Left ventricle myocardium inferior (tissue), 1 donor: ENCODE measurements at places on chromosomes 11 and 22. TPM values are rescaled to one million over a fixed set of nuclear protein-coding genes. Genes with fewer than 3 reads are reported as not detected.

- no peaks in the 10 kb centered on the region for H3K27me3 ChIP-seq
- H3K27ac ChIP-seq = no peak overlapping the region
- H3K4me3 ChIP-seq = no peak overlapping the region
These were observed 119.4 kb upstream of the MTMR2 start for GRCh38 chr11:96043291-96043690.

GRCh38 chr22:30228509-30229359, 17.8 kb downstream of the LIF start:
- H3K36me3 ChIP-seq = no peaks in the 10 kb centered on the region
- peaks cover 100% of the 10 kb centered on the region for H3K27me3 ChIP-seq
- H3K4me3 ChIP-seq = no peak overlapping the region
- no peaks in the 10 kb centered on the region for H3K4me1 ChIP-seq
- no peak for DNase-seq
- no peak overlapping the region for H3K27ac ChIP-seq

ANO5 gene
- total RNA-seq = 79.7 TPM

GRCh38 chr11:14882196-14882595, 9.8 kb downstream of the CYP2R1 start:
- H3K4me3 ChIP-seq = no peak overlapping the region
- no peak for DNase-seq
- H3K27ac ChIP-seq = no peak overlapping the region
- peaks cover 20% of the 10 kb centered on the region for H3K36me3 ChIP-seq
- H3K4me1 ChIP-seq = no peaks in the 10 kb centered on the region

RFPL1 gene
- not detected for total RNA-seq

DNA sequence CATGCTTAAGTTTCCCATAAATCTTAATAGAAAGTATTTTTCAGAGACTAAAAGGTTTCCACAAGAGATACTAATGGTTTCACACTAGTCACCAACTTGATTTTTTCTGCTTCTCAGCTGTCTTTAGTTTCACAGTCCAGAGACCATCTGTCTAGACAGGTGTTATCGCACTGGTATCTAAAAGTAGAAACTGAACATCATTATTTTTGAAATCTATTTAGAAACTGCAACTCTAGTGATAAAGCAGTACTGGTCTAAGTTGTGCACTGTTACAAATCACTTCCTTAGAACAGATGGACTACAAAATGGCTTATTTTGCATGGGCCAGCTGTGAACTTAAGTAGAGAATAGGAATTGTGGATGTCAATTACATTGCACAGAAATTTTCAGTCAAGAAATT, 78.0 kb downstream of the CNTN5 start:
- H3K4me1 ChIP-seq = no peaks in the 10 kb centered on the region
- no peaks in the 10 kb centered on the region for H3K36me3 ChIP-seq
- no peak overlapping the region for H3K4me3 ChIP-seq

- H3K36me3 ChIP-seq = no peaks in the 10 kb centered on the region
- H3K27ac ChIP-seq = peak overlapping the region; percentile 96
- DNase-seq = peak; percentile 56
- H3K4me1 ChIP-seq = peaks cover 97% of the 10 kb centered on the region
These were observed 32.1 kb downstream of the GRAMD4 start for GRCh38 chr22:46652081-46652846.

NAALAD2 gene
- 0.60 TPM for total RNA-seq

DNA sequence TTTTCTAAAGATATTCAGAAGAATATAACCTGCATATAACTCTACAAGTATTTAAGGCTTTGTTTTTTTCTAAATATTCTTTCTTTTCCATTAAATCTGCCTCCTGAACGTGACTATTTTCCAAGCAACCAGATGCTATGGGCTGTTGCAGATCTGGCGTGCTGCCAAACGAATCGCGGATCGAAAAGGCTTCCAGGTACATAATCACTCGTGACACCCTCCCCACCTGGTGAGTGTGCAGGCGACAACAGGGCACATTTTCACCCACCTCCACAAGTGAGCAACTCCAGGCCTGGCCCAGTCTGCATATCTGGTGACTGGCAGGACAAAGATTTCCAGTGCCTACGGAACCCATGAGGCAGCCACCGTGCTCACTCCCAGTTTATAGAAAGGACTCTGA, 660.1 kb downstream of the OPCML start:
- H3K36me3 ChIP-seq = no peaks in the 10 kb centered on the region
- H3K27ac ChIP-seq = no peak overlapping the region
- H3K4me1 ChIP-seq = no peaks in the 10 kb centered on the region
- peaks cover 31% of the 10 kb centered on the region for H3K27me3 ChIP-seq
- DNase-seq = no peak

RIMBP3C gene
- total RNA-seq = 0.08 TPM

ZNF202 gene
- 6.0 TPM for total RNA-seq

ENTHD1 gene
- not detected for total RNA-seq

ZNF70 gene
- 4.0 TPM for total RNA-seq

ACAD8 gene
- 40.7 TPM for total RNA-seq

TYR gene
- total RNA-seq = not detected

GRCh38 chr11:96303064-96303463, 39.9 kb downstream of the MAML2 start:
- no peaks in the 10 kb centered on the region for H3K36me3 ChIP-seq
- no peaks in the 10 kb centered on the region for H3K27me3 ChIP-seq
- peaks cover 76% of the 10 kb centered on the region for H3K4me1 ChIP-seq
- no peak overlapping the region for H3K4me3 ChIP-seq

GRCh38 chr22:24761888-24762675, 12.4 kb downstream of the PIWIL3 start:
- H3K27ac ChIP-seq = no peak overlapping the region
- peaks cover 77% of the 10 kb centered on the region for H3K27me3 ChIP-seq
- DNase-seq = no peak
- no peaks in the 10 kb centered on the region for H3K36me3 ChIP-seq
- no peaks in the 10 kb centered on the region for H3K4me1 ChIP-seq

- H3K27ac ChIP-seq = peak overlapping the region; percentile 65
- DNase-seq = no peak
- peaks cover 6% of the 10 kb centered on the region for H3K4me1 ChIP-seq
These were observed 21.7 kb upstream of the IFITM3 start for GRCh38 chr11:342328-342727.

DNA sequence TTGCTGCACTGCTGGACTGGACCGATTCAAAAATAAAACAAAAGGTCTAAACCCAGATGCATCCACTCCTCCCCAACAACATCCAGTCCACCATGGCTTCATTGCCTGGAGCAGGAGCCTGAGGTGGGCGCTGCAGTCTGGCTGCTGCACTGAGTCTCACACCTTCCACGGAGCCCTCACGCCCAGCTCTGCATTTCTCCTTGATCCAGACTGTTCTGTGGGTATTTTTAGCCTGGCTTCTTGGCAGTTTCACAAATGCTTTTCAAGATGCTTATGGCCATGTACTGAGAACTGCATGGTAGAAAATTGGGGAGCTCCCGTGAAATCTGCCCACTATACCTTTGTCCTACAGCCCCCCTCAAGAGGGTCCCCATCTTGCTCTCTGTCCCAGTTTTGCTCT, 53.3 kb upstream of the JAM3 start:
- DNase-seq = no peak
- H3K36me3 ChIP-seq = no peaks in the 10 kb centered on the region
- H3K4me3 ChIP-seq = no peak overlapping the region

OR52N2 gene
- total RNA-seq = not detected

GRCh38 chr22:39871008-39871798, 22.4 kb downstream of the ENTHD1 start:
- no peak overlapping the region for H3K27ac ChIP-seq
- no peak for DNase-seq
- peaks cover 58% of the 10 kb centered on the region for H3K27me3 ChIP-seq
- no peak overlapping the region for H3K4me3 ChIP-seq
- H3K4me1 ChIP-seq = no peaks in the 10 kb centered on the region

DNA sequence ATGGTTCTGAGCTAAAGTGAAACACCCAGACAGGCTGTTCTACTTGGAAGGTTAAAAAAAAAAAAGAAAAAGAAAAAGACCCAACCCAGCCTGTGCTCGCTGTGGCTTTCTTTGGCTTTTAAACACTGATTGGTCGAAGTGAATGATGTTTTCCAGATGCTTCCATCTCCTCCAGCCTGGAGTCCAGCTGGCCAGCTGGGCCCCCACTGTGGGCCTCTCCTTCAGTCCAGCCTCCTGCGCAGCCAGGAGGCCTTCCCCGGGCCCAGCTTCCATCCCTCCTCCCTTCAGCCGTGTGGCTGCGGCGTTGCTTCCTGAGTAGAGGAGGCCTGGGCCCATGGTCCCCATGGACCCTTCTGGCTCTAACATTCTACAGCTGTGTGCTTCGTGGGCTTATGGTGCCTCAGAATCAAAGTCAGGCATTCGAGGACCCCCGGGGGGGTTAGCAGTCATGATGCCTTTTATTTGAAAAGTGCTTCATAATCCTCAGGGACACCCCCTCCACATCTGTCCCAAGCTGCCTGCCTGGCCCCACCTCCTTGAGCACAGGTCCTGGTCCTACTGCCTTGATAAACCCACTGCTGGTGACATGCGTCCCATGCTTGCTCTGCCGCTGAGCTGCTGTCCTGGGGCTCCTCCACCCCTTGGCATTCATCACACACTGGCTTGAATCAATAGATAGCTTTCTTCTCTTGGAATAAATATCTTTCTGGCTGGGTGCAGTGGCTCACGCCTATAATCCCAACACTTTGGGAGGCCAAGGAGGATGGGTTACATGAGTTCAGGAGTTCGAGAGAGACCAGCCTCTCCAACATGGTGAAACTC, 42.2 kb upstream of the FBLN1 start:
- no peaks in the 10 kb centered on the region for H3K36me3 ChIP-seq
- H3K27ac ChIP-seq = peak overlapping the region; percentile 77

GRCh38 chr11:112612250-112612849, 348.9 kb upstream of the NCAM1 start:
- H3K36me3 ChIP-seq = no peaks in the 10 kb centered on the region
- no peak for DNase-seq
- no peak overlapping the region for H3K27ac ChIP-seq
- no peaks in the 10 kb centered on the region for H3K27me3 ChIP-seq
- peaks cover 33% of the 10 kb centered on the region for H3K4me1 ChIP-seq

OR8D4 gene
- total RNA-seq = not detected

TPH1 gene
- not detected for total RNA-seq

GAS2 gene
- total RNA-seq = 15.9 TPM

DNA sequence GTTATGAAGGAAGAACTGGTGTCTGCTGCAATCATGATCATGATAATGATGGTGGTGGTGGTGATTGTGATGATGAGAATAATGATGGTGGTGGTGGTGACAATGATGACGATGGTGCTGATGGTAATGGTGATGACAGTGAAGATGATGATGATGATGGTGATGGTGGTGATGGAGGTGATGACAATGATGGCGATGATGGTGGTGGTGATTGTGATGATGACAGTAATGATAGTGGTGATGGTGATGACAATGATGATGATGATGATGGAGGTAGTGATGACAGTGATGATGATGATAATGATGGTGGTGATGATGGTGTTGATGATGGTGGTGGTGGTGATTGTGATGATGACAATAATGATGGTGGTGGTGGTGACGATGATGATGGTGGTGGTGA, 52.8 kb upstream of the ANO1 start:
- peaks cover 4% of the 10 kb centered on the region for H3K27me3 ChIP-seq
- H3K36me3 ChIP-seq = no peaks in the 10 kb centered on the region
- no peak overlapping the region for H3K4me3 ChIP-seq

DNA sequence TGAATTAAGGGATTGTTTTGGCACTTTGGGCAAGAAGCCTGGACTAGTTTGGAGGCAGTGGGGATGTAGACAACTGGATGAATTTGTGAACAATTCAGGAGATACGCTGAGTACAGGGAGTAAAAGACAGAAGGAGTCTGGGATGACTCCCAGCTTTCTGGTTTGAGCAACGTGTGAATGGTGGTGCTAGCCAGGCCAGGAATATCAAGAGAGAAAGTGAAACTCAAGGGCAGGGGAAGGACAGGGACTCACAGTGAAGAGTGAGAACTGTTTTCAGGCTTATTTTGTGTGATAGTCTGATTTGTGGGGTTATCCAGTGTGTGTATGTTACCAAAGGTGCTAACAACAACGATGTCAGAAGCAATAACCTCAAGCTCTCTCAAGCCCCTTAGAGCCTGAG, 15.9 kb downstream of the CHRM1 start:
- peaks cover 38% of the 10 kb centered on the region for H3K4me1 ChIP-seq
- H3K27ac ChIP-seq = no peak overlapping the region
- H3K27me3 ChIP-seq = no peaks in the 10 kb centered on the region
- no peak for DNase-seq
- H3K4me3 ChIP-seq = no peak overlapping the region
- H3K36me3 ChIP-seq = no peaks in the 10 kb centered on the region

GRCh38 chr11:10091314-10092045, 202.5 kb downstream of the SBF2 start:
- H3K4me1 ChIP-seq = peaks cover 24% of the 10 kb centered on the region
- no peak overlapping the region for H3K4me3 ChIP-seq
- DNase-seq = no peak

- peaks cover 47% of the 10 kb centered on the region for H3K27me3 ChIP-seq
- DNase-seq = no peak
- no peak overlapping the region for H3K27ac ChIP-seq
- H3K36me3 ChIP-seq = no peaks in the 10 kb centered on the region
These were observed 48.8 kb downstream of the ASCL2 start for GRCh38 chr11:2221591-2221990.

- H3K4me1 ChIP-seq = no peaks in the 10 kb centered on the region
- no peak for DNase-seq
- peaks cover 51% of the 10 kb centered on the region for H3K27me3 ChIP-seq
- no peak overlapping the region for H3K27ac ChIP-seq
These were observed 685.9 kb downstream of the BRD1 start for GRCh38 chr22:49141761-49142160.

OR8A1 gene
- total RNA-seq = not detected

WNT7B gene
- total RNA-seq = not detected

DNA sequence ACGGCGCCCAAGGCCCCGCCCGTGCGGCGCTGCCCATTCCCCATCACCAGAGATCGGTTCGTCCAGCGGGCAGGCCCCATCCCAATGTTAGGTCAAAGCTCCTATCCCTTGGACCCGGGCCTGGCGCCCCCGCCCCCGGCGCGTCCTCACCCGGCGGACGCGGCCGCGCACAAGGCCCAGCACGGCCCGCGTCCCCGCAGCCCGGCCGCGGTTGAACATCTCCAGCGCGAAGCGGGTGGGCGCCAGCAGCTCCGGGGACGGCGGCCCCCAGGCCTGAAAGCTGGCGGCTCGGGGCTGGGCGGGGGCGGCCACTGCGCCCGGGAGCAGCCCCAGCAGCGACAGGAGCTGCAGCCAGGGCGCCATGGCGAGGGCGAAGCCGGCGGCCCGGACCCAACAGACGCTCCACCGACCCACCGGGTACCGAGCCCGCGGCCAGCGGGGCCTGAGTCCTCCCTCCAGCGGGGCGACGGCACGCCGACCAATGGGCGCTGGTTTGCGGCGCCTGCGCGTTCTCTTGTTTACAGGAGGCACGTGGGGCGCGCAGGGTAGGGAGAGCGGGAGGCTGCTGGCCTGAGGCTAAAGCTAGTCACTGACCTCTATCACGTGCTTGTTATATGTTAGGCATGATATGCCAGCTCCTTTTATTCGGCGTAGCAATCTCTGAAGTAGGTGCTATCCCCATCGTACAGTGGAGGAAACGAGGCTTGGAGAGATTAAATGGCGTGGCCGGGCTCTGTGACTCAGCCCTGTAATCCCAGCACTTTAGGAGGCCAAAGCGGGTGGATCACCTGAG, at the start of gene CTSF:
TSS of gene CTSF (minus strand) at position 483 of the 793 bp plus-strand sequence. CDS start at position 363, 120 bp downstream.
- DNase-seq = peak; percentile 89
- peaks cover 17% of the 10 kb centered on the region for H3K4me1 ChIP-seq
- H3K27me3 ChIP-seq = no peaks in the 10 kb centered on the region
- peak within 1 kb of the TSS; percentile 64 for H3K27ac ChIP-seq
- peaks cover 3% of the 10 kb centered on the region for H3K36me3 ChIP-seq
- H3K4me3 ChIP-seq = peak within 1 kb of the TSS; percentile 82

- H3K4me1 ChIP-seq = peaks cover 20% of the 10 kb centered on the region
- H3K27me3 ChIP-seq = no peaks in the 10 kb centered on the region
- no peak overlapping the region for H3K4me3 ChIP-seq
- peak; percentile 70 for DNase-seq
- H3K36me3 ChIP-seq = no peaks in the 10 kb centered on the region
- H3K27ac ChIP-seq = peak overlapping the region; percentile 68
These were observed 34.9 kb downstream of the RSPH14 start for GRCh38 chr22:23106906-23107367.

PKP3 gene
- total RNA-seq = 0.52 TPM
